ENCODE measurements at places on chromosomes 2 and 18. TPM values are rescaled to one million over a fixed set of nuclear protein-coding genes. Genes with fewer than 3 reads are reported as not detected.

The CNGA3 gene
- total RNA-seq, result not detected

DNA sequence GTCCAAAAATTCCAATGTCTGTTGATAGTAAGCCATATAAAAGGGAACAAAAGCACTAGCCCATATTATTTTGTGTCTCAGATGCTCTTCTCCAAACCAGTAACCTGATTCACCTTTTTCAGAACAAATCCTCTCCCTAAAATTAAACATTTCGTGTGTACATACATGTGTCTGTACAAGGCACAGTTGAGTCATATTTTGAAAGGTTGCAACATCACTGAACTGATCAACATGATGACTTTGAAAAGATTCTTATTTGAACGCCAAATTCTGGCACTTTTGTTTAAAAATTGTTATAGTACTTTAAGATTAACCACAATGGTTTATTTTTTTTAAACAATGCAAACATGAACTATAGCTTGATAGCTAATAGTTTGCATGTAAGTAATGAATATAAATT lies 102.5 kb downstream of the RIT2 start:
- H3K27ac ChIP-seq, result no peak overlapping the region
- no peaks in the 10 kb centered on the region for H3K36me3 ChIP-seq
- H3K4me3 ChIP-seq, result no peak overlapping the region

DNA sequence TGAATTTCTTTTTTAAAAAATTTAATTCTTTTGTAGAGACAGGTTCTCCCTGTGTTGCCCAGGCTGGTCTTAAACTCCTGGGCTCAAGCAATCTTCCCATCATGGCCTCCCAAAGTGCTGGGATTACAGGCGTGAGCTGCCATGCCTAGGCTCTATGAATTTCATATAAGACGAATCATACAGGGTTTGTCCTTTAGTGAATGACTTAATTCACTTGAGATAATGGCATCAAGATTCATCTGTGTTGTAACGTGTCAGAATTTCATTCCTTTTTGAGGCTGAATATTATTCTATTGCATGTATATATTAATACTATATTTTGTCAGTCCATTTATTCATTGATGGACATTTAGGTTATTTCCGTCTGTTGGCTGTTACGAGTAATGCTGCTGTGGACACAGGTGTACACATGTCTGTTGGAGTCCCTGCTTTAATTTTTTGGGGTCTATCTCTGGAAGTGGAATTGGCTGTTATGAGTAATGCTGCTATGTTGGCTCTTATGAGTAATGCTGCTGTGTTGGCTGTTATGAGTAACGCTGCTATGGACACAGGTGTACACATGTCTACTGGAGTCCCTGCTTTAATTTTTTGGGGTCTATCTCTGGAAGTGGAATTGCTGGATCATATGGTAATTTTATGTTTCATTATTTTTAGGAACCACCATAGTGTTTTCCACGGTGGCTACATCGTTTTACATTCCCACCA lies 210.6 kb downstream of the CAMKMT start:
- H3K36me3 ChIP-seq, result no peaks in the 10 kb centered on the region
- no peak overlapping the region for H3K4me3 ChIP-seq
- H3K27me3 ChIP-seq, result no peaks in the 10 kb centered on the region
- no peaks in the 10 kb centered on the region for H3K4me1 ChIP-seq

DNA sequence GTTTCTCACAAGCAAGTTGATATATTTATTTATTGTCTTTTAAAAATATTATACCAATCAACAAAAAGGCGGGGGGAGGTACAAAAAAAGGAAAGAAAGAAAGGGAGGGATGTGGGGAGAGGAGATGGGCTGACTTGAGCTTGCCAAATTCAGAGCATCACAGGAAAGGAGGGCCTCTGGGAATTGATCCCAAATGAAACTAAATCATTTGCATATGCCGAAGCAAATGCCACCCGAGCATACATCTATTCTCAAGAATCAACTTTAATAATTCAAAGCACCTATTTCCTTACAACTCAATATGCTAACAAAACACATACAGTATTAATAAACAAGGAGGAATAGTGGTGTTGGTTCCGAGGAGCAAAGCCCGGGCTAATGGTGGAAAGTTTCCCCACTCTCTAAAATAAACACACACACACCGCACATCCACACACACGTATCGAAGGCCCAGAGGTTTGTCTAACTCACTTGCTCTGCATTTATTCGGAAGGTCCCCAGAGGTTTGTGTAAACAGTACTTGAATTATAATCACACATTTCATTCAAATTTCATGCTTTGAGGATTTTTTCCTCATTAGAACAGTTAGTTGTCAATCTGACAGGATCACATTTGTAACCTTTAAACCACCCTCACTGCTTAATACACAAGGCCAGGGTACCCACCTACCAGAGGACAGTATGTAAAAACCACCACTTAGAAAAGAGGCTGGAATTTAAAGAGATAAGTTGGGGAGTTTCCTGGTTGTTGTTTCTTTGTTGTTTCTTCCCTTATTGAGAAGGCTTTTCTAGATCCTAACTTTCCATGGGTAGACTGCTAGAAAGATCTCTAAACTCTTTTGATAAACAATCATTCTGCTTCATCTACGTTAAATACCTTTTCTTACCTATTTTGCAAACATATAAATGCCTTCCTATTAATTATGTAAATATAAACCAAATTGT lies 264.7 kb downstream of the TCF4 start:
- H3K4me3 ChIP-seq, result no peak overlapping the region
- peak overlapping the region; percentile 94 for H3K27ac ChIP-seq
- DNase-seq, result no peak

The UGT1A3 gene
- total RNA-seq, result not detected

DNA sequence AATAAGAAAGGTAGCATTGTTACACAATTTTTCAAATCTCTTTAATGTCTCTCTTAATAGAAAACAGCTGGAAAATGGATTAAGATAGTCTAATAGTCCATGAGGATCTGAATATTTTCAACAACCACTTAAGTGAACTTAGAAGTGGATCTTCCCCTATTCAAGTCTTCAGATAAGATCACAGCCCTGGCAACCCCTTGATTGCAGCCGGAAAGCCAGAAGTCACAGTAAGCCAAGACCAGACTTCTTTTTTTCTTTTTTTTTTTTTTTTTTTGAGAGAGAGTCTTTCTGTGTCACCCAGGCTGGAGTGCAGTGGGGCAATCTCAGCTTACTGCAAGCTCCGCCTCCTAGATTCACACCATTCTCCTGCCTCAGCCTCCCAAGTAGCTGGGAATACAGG lies 18.6 kb upstream of the ZC3H15 start:
- no peaks in the 10 kb centered on the region for H3K4me1 ChIP-seq
- H3K27me3 ChIP-seq, result no peaks in the 10 kb centered on the region
- DNase-seq, result no peak

DNA sequence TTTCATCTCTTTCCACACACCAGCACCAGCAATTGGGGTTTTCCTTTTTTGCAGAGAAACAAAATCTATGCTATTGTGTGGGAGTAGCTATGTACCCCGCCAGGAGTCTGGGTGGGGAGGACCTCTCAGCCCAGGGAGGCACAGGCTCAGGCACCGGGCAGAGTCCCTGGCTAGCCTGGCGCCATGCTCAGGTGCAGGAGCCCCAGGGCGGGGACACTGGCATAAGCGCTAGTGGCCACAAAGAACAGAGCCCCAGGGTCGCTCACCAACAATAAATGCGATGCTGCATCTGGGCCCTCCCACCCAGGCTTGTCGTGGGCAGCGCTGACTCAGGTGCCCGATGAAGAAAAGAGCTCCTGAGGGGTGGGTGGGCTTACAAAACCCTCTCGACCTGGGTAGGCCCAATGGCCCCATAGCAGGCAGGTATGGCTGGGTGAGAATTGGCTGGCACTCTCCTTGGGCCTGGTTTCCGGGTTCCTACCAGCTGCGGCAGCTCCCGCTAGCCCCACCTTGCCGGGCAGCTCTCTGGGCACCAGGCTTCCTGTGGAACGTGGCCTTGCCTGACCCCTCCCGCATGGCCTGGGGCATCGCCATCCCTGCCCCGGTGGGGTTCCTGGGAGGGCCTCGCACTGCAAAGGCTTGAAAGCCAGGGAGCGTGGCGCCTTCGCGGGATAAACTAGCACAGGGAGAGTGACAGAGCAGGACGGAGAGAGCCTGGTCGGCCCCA lies 31.8 kb upstream of the COL6A3 start:
- no peaks in the 10 kb centered on the region for H3K27me3 ChIP-seq
- H3K27ac ChIP-seq, result no peak overlapping the region
- H3K4me3 ChIP-seq, result no peak overlapping the region
- H3K4me1 ChIP-seq, result peaks cover 29% of the 10 kb centered on the region

GRCh38 chr2:236748385-236748784 lies 178.8 kb downstream of the ACKR3 start:
- H3K27ac ChIP-seq, result no peak overlapping the region
- no peaks in the 10 kb centered on the region for H3K36me3 ChIP-seq
- H3K27me3 ChIP-seq, result no peaks in the 10 kb centered on the region
- DNase-seq, result peak; percentile 66
- H3K4me3 ChIP-seq, result no peak overlapping the region
- peaks cover 14% of the 10 kb centered on the region for H3K4me1 ChIP-seq

DNA sequence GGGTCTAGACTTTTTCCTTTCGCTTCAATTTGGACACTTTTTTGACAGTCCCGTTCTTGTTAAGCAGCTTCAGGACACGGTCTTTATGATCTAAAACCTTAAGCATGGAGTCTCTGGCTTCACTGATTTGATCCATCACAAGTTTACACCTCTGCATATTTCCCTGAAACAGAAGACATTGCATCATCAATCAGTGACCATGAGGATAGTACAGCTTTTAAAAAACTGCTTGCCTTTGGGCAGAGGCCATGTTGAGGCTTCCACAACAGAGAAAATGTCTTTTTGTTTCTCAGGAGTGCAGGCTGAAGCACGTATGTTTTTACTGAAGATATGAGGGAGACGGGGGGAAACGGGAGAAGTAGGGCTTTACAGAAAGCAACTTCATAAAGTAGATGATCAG lies 56.2 kb upstream of the AMMECR1L start:
- DNase-seq, result no peak
- no peak overlapping the region for H3K27ac ChIP-seq
- H3K4me1 ChIP-seq, result no peaks in the 10 kb centered on the region
- no peaks in the 10 kb centered on the region for H3K27me3 ChIP-seq
- no peak overlapping the region for H3K4me3 ChIP-seq

- H3K4me3 ChIP-seq, result no peak overlapping the region
- peaks cover 39% of the 10 kb centered on the region for H3K4me1 ChIP-seq
- H3K27ac ChIP-seq, result peak overlapping the region; percentile 91
- H3K36me3 ChIP-seq, result no peaks in the 10 kb centered on the region
Measured at GRCh38 chr2:98819231-98819766, 88.4 kb upstream of the MGAT4A start.

The MDH1B gene
- 0.33 TPM for total RNA-seq

- DNase-seq, result no peak
- H3K27me3 ChIP-seq, result no peaks in the 10 kb centered on the region
- H3K4me3 ChIP-seq, result no peak overlapping the region
- no peaks in the 10 kb centered on the region for H3K4me1 ChIP-seq
Measured at GRCh38 chr2:211835695-211836094, 702.9 kb downstream of the ERBB4 start.

- H3K4me1 ChIP-seq, result no peaks in the 10 kb centered on the region
- H3K27ac ChIP-seq, result no peak overlapping the region
- H3K36me3 ChIP-seq, result no peaks in the 10 kb centered on the region
- no peak for DNase-seq
- no peaks in the 10 kb centered on the region for H3K27me3 ChIP-seq
- H3K4me3 ChIP-seq, result no peak overlapping the region
Measured at GRCh38 chr2:180144338-180144813, 137.3 kb upstream of the CWC22 start.

The ETAA1 gene
- total RNA-seq, result 7.7 TPM

- DNase-seq, result no peak
- H3K4me3 ChIP-seq, result no peak overlapping the region
- no peaks in the 10 kb centered on the region for H3K27me3 ChIP-seq
- H3K4me1 ChIP-seq, result no peaks in the 10 kb centered on the region
Measured at GRCh38 chr18:26794230-26795101, 71.0 kb downstream of the AQP4 start.

DNA sequence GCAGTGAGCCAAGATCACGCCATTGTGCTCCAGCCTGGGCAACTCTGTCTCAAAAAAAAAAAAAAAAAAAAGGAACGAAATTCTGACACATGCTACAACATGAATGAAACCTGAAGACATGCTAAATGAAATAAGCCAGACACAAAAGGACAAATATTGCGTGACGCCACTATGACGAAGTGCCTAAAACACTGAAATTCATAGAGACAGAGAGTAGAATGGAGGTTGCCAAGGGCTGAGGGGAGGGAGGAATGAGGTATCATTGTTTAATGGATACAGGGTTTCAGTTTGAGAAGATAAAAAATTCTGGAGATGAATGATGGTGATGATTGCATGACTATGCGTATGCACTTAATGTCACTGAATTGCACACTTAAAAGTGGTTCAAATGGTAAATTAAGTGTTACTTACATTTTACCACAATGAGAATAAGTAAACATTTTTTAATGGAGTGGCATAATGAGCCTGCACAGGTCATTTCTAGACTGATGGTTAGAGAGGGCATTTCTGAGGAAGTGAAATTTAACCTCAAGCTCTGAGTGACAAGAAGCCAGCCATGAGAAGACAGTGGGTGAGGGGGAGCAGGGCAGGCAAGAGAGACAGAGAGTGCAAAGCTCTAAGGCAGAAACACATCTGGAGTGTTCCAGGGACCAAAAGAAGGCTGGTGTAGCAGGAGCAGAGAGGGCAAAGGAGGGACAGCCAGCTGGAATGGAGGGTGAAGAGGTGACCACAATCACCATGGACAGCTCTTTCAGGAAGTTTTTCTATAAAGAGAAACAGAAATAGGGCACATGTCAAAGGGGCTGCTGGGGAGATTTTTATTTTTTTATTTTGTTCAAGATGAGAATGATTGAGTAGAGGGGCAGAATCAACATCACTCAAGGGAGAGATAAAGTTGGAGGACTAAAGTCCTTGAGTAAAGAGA lies 20.6 kb upstream of the EXOC6B start:
- H3K27ac ChIP-seq, result no peak overlapping the region
- H3K4me3 ChIP-seq, result no peak overlapping the region
- H3K36me3 ChIP-seq, result no peaks in the 10 kb centered on the region
- no peaks in the 10 kb centered on the region for H3K4me1 ChIP-seq
- no peaks in the 10 kb centered on the region for H3K27me3 ChIP-seq

DNA sequence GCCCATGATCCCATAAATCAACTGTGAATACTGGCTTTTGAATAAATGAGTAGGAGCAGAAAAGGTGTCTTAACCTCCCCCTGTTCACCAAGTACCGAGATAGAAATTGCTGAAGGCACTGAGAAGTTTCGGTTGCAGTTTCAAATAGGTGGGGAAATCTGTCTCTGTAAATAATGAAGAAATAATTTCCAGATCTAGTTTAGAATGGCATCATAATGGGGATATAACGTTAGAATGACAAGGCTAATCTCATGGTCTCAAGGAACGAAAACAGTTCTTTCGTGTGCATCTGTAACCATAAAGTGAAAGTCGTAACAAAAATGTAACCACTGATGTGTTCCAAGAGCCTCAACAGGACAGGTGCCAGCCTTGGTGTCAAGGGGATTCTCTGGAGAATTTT lies 49.9 kb upstream of the TMEM18 start:
- no peaks in the 10 kb centered on the region for H3K27me3 ChIP-seq
- H3K27ac ChIP-seq, result no peak overlapping the region
- no peaks in the 10 kb centered on the region for H3K4me1 ChIP-seq
- no peaks in the 10 kb centered on the region for H3K36me3 ChIP-seq
- DNase-seq, result no peak

The ESPNL gene
- 0.26 TPM for total RNA-seq

GRCh38 chr2:162967147-162967546 lies 128.6 kb upstream of the KCNH7 start:
- H3K27ac ChIP-seq, result no peak overlapping the region
- DNase-seq, result no peak
- no peaks in the 10 kb centered on the region for H3K4me1 ChIP-seq
- no peaks in the 10 kb centered on the region for H3K27me3 ChIP-seq

The TMEM37 gene
- 5.4 TPM for total RNA-seq
